ENCODE measurements at places on chromosomes 12 and 14.

DNA sequence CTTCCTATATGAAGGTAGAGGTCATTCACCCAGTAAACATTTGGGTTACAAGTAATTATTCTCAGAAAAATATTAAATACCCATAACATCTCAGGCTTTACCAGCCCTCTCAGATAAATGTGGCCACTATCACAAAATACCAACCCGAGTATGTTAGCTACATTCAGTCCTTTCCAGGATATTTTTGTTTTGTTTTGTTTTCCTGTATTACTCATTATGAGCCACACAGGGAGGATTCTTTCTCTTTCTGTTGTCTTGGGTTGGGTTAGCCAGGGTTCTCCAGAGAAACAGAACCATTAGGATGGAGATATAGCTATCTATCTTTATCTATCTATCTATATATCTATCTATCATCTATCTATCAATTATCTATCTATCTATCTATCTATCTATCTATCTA is 947.6 kb upstream of the MDGA2 start:
- DNase-seq = no peak

- DNase-seq = no peak
Measured at GRCh38 chr12:120181991-120182631, 12.4 kb downstream of the GCN1 start.

DNA sequence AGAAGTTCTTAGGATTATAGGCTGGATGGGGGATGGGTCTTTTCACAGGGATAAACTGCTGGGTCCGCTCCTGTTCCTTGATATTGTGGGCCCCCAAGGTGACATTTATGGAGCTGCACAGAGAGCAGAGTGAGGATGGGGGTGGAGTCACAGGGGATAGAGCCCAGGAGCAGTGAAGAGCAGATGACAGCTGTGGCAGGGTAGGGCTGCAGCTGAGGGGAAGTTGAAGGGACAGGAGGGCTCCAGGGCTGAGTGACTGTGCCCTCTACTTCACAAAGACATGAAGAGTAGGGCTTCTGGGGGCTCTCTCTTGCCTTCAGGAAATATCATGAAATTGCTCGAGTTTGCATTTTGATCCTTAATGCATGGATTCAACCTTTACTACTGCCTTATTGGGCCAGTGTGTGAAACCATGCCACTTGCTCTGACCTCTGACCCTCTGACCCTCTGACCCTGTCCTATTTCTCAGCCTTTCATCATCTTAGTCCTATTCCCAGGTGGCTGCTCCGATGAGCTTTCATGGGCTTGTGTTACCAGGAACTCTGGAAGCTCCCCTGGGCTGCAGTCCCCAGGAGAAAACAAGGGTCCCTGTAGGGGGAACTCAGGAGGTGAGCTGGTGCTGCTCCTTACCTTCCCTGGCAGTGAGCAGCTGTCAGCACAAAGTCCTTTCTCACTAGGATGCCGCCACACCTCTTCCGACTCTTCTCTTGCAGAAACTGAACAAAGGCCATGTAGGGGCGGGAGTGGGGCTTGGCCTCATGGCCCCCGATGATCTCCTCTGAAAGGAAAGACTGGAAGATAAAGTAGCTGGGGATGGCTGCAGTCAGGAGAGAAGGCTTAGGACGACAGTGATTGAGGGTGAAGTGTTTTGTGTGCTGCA is 1.6 kb downstream of the GZMH start:
- DNase-seq = no peak

GRCh38 chr12:65968359-65968758 is 144.1 kb downstream of the HMGA2 start:
- DNase-seq = no peak

DNA sequence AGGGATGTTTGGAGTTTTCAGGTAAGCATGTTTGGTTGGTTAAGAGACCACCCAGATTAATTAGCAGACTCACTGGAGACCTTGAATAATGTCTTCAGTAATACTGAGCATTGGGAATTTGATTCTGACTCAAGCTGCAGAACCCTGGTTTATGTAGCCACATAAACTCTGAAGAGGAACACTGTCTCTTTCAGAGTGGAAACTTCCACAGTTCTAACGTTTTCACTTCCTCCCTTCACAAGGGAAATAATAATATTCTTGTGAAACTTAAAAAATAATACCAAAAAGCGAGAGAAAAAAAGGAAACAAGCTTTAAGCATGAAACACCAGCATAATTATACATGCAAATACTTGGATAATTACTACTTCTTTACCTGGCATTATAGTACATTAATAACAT is 40.0 kb upstream of the ST8SIA1 start:
- DNase-seq = no peak

DNA sequence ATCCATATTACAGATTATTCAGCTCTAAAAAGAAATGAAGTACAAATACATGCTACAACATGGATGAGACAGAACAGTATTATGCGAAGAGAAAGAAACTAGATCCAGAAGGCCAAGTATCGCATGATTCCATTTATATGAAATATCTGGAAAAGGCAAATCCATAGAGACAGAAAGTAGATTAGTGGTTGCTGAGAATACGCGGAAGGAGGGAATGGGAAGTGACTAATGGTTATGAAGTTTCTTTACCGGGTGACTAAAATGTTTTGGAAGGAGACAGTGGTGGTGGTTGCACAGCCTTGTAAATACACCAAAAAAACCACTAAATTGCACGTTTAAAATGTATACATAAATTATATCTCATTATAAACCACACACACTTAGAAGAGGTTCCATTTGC is 12.5 kb downstream of the PRDM4 start:
- DNase-seq = no peak

DNA sequence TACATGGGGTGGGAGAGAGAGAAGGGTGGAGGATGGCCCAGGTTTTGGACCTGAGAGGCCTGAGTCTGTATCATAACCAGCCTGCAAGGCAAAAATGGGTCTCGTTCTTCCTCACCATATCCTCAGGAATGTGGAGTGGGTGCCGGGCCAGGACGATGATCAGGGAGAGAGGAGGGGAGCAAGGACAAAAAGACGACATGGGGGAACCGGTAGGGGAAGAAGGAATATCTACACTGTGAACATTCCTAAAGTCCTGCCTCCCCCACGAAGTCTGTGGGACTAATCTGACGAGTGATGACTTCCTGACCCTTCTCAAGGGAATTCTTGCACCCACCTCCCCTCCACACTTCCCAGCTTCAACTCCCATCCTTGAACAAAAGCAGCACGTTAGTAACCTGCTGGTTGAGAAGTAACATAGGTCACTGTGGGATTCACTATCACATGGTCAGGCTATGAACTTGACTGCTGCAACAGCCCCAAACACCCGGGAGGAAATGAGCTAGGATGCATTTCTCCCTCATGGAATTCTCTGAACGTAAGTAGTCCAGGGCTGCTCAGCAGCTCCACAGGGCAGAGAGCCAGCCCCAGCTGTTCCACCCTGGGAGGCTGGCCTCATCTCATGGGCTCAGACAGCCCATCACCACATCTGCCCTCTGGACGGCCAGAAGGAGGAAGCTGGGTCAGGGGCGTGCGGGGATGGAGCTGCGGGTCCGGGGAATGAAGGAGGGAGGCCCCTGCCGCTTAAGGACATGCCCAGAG is 36.8 kb upstream of the VWF start:
- no peak for DNase-seq

- DNase-seq = no peak
Measured at GRCh38 chr12:19746471-19746870, 307.2 kb downstream of the AEBP2 start.

DNA sequence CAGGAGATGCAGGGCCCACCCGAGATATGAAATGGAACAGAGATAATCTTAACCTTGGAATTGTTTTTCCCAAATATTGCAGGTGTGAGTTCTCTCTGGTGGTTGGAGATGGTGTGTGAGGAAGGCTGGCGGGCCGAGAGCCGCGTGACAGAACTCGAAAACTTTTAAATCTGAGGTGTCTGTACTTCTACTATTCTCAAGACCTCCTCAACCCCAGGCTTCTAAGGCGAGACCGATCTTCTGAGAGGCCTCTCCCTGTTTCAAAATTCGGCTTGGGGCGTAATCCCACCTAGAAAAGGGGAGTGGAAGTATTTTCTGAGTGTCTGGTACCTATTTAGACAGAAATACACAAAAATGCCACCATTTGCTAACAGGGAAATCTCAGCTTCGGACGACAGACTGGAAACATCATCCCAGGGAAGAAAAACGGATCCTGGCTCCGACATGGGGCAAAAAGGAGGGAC is 611 bp downstream of the SARNP start:
- DNase-seq = no peak

DNA sequence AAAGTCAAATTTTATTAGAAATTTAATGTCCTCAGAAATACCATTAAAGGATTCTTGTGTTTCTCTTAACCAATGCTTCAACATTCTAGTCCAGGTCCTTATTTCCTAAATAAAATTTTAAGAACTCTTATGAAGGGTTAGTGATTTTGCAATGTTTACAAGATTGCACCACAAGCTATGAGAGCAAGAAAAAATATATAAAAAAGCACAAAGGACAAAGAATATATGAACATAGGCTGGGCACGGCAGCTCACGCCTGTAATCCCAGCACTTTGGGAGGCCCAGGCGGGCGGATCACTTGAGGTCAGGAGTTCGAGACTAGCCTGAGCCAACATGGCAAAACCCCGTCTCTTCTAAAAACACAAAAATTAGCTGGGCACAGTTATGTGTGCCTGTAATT is 7.7 kb downstream of the RACGAP1 start:
- DNase-seq = no peak

GRCh38 chr12:89305373-89305772 is 46.9 kb downstream of the DUSP6 start:
- DNase-seq = no peak

- DNase-seq = no peak
Measured at GRCh38 chr12:89238593-89238992, 113.7 kb downstream of the DUSP6 start.

Data from activated T-helper 9 cell treated with anti-CD3 and anti-CD28 coated beads, Interleukin-2, amount 50 U/mL, for 16 hours (primary cell).